LNCaP clone FGC (cell line): ENCODE measurements at places on chromosomes 4 and X.

GRCh38 chr4:181504924-181505323 lies 738.3 kb upstream of the TENM3 start:
- peak; percentile 44 for DNase-seq

DNA sequence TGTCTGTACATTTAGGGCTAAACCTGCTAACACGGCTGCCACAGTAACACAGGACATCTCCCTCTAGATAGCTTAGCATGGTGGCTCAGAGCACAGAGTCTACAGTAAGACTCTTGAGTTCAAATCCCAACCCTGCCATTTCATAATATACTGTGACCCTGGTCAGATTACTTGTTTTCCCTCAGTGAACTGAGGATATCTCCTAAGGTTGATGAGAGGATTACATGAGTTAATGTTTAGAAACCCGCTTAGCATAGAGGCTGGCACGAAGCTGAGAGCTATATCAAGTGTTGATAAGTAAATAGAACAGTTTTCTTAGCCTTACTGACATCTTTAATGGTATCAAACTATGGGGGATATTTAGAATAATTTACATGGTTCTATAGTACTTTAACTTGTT lies 37.2 kb downstream of the CASP3 start:
- DNase-seq, result no peak

DNA sequence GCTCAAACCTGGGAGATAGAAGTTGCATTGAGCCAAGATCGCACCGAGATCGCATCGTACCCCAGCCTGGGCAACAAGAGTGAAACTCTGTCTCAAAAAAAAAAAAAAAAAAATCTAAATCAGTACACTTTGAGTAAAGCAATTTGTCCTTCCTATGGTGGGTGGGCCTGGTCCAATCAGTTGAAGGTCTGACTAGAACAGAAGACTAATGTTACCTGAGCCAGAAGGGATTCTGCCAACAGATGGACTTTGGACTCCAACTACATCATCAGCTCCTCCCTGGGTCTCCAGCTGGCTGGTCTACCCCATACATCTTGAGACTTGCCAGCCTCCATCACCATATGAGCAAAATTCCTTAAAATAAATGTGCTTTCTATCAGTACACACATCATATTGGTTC lies 155.2 kb downstream of the DHRSX start:
- no peak for DNase-seq

- DNase-seq, result peak; percentile 90
These were observed 74.0 kb upstream of the CENPE start for GRCh38 chr4:103272174-103272573.

DNA sequence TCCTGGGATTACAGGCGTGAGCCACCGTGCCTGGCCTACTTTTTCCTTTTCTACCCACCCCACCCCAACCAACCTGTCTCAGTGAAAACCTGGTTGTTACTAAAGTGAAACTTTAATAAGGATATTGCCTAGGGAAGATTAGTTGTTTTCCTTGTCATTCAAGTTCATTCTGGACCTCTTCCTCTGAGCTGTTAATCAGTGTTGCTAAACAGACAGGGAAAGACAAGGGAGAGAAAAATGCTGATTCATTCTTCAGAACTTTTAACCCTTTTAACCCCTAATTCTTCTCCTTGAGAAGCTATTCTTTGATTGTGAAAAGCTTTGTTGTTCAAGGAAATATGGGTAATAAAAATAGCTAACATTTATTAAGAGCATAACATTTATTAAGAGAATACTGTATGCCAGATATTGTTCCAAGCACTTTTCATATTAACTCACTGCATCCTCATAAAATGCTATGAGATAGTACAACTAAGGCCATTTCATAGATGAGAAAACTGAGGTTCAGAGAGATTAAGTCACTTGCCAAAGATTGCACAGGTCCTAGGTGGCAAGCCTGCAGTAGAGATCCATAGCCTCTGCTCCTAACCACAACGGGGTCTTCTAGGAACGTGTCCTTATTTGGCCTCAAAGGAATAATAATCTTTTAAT lies 34.8 kb downstream of the OSTC start:
- no peak for DNase-seq

DNA sequence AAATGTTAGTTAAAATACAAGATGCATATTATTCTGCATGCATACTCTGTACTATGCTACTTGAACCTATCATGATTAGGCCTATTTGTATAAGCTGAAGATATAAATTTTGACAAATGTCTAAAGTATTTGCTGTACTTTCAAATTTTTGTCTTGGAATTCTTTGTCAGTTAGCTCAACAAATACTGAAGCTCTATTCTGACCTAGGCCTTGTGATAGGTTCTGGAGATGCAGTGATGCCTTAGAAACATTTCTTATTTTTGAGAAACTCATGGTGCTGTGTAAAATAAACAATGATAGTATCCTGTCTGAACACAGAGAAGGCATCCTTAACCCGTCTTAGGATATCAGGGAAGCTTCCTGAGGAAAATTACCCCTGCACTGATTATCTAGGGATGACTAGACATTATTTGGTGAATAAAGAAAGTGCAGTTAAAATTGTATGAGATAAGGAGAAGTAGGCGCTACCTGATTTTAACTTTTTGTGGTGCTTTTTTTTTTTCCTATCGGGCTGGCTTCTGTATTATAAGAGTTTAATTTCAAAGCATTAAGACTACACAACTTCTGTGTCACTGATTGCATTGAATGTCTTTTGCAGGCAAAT lies 43.4 kb downstream of the MOB1B start:
- DNase-seq, result no peak

DNA sequence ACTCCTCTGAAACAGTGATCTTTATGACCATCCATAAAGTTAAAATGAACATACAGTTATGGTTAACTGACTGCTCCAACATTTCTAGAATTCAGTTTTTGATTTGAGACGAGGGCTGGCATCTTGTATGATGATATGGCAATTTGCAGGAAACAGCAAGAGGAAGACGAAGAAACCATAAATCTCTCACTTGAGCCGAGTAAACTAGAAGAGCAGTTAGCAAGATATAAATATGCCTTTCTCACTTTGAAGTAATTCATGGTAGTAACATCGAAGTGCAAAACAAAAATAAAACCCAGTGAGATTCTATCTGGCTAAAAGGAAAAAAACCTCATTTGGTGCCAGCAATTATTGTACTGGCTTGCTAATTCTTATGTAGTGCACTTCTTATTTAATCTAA lies 139.0 kb upstream of the SPRY1 start:
- DNase-seq, result no peak

GRCh38 chr4:138110815-138111214 lies 131.3 kb downstream of the SLC7A11 start:
- no peak for DNase-seq

DNA sequence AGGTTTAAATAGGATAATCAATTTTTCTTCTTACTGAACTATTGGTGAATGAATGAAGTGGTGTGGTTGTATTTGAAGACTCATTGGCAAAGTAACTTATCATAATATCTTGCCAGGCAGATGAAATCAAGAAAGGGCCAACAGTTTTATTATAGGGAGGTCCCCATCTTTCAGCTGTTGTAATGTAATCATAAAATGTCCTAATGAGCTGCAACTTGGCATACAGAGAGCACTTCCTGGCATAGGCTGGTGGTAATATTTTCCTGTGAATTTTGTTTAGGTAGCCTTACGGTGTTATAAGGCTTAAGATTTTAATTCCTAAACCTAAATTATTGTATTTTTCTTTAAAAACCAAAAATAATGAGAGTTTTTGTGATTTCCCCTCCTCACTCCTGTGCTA lies 17.5 kb downstream of the FHIP1A start:
- DNase-seq, result no peak

GRCh38 chr4:150994721-150995120 lies 20.4 kb downstream of the LRBA start:
- no peak for DNase-seq

DNA sequence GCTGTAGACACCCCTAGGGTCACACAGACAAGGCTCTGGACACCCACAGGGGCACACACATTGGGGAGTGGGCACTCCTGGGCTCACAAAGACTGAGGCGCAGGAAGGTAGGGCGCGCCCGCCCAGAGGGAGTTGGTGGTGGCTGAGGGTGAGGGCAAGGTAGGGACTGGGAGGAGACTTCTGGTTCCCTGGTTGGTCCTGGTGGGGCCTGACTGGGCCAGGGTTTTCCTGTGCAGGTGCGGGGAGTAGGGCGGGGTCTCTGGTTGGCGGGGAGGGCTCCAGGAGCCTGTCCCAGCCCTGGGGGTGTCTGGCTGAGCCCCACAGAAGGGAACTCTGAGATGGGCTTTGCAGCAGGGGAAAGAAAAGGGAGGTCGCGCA lies 6.7 kb upstream of the WAS start:
- no peak for DNase-seq

GRCh38 chrX:50725310-50725709 lies 88.7 kb downstream of the SHROOM4 start:
- no peak for DNase-seq

DNA sequence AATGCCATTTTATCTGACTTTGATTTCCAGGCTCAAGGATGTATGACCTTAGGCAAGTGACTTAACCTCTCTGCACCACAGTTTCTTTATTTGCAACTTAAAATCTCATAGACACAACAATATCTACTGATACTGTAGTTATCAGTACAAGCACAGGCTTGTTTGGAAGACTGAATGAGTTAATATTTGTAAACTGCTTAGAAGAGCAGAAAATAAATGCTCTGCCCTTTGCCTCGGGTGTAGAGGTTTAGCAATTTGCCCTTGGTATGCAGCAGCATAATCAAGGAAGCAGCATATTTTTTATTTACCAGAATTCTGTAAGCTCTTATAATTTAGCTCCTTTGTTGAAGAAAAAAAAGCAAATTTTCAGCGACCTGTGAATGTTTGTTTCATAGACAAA lies 2.9 kb upstream of the CXCL1 start:
- DNase-seq, result no peak

- no peak for DNase-seq
These were observed 22.4 kb upstream of the ARMCX4 start for GRCh38 chrX:101462892-101463291.

DNA sequence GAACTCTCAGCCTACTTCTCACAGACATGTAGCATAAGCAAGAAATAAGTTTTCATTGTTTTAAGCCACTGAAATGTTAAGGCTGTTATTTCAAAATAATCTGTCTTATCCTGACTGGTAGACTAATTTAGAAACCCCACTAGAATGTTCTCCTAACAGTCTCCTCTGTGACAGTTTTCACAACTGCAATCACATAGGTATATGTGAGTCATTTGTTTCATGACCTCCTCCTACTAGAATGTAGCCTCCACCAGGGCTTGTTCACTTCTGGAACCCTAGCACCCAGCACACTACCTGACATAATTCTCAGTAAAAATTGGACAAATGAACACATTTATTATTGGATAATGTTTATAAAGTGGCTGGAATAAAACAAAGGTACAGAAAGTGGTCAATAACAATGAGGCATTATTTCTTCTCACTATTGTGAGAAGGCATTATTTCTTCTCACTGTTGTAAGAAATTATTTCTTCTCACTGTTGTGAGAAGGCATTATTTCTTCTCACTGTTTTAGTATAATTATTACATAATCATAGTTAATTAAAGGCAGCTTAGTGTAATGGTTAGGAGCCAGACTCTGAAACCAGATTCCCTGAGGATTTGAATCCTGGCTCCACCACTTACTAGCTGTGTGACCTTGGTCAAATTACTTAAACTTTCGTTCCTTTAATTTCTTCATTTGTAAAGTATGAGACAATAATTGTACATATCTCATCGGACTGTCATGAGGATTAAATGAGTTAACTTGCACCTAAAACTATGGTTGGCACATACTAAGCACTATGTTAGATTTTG lies 251.5 kb downstream of the RASL11B start:
- no peak for DNase-seq

DNA sequence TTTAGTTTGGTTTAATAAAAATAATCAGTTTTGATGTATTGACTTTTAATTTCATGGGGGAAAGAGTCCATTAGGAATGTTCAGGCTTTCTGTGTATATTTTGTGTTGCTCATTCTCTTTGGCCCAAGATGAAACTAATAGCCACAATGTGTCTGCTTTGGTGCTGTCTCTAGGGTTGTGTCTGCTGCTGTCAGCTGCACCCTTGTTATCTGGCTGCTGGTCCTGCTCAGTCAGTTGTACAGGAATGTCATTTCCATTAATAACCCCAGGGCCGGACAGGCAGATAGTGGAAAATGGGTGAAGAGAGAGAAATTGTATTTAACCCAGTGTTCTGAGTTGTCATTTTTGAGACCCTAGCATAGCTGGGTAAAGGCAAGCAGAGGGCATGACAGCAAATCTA lies 115.1 kb downstream of the PHEX start:
- no peak for DNase-seq

GRCh38 chr4:87680271-87680670 lies 30.2 kb downstream of the DMP1 start:
- DNase-seq, result no peak

GRCh38 chrX:413322-414201 lies 26.9 kb upstream of the PPP2R3B start:
- DNase-seq, result no peak

DNA sequence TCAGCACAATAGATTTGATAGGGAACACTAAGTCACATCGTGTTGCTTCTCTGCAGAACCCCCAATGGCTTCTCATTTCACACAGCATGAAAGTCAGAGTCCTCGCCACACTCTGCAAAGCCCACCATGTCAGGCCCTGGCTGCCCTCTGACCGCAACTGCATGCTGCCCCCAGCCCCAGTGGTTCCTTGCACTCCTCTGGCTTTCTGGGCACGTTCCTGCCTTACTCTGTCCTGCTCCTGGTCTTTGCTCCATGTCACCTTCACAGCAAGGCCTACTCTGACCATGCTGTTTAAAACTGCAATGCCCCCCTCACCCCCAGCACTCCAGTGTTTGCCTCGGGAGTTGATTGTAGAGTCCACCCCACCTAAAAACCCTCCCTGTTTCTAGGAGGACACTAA lies 78.1 kb downstream of the EVC start:
- no peak for DNase-seq

- no peak for DNase-seq
These were observed 185.6 kb downstream of the RAP1GDS1 start for GRCh38 chr4:98446499-98447375.

- no peak for DNase-seq
These were observed 268.8 kb upstream of the GATB start for GRCh38 chr4:152029631-152030030.

DNA sequence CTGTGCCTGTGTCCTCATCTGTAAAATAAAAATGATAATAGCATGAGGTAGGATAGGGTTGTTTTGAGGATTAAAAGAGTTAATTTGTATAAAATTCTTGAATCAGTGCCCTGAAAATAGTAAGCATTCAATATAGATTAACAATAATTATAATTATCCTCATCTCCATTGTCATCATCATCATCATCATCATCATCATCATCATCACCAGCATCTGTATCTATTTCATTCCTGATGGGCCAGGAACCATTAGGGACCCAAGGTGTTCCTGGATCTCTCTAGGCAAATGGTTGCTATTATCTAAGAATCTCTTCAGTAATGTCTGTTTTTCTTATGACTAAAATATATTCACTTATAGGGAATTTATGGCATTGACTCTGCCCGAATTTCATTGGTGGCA lies 31.6 kb downstream of the RASSF6 start:
- no peak for DNase-seq

GRCh38 chrX:21963731-21964405 lies 23.4 kb downstream of the SMS start:
- DNase-seq, result no peak

DNA sequence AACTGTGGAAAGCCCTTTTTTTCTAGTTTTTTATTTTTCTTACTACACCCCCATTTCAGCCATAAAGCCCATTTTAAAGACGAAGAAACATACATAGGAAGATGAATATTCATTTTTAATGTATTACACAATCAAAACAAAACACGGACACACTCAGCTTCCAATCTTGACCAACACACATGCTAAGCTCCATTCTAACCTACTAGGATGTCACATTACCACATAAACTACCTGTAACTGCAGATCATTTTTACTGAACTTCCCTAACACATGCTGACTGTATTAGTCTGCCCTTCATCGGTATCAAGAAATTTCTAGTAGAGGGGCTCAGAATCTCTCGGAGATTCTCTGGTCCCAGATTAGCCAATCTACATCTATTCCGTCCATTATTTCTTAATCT lies 1.8 kb downstream of the CCNI start:
- DNase-seq, result no peak
